ENCODE measurements at places on chromosomes 11 and 22.

DNA sequence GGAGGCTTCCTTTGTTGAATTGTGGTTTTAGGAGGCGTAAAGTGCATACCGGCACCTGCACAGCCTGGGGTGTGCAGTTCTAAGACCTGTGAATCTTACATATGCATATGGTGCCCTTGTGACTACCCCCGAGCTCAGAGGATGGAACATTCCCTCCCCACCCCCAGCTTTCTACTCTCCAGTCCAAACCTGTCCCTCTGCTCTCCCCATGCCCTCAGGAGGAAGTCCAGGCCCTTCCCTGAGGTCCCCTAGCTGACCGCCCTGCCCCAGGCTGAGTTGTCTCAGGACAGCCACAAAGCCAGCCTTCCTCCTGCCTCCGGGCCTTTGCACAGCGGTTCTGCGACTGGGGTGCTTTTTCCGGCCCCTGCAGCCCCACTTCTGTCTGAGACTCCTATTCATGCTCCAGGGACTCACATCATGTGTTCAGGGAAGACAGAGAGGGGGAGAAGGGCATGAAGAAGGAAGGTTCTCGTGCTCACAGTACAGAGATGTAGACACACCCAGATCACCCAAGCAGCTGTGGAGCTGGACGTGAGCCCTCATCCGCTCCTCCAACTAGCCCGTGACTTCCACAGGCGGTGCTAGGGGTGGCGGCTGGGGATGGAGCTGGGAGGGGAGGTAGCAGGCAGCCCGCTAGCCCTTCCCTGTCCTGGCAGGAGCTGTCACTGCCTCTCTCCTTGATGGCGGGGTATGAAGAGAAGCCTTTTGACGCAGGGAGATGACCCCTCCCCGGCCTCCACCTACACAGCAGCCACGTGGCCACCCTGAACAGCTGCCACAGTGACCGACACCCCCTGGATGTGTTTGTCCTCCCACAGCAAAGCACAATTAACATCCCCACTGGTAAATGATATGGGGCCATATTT lies 50.8 kb downstream of the FLRT1 start:
- peak; percentile 64 for DNase-seq

GRCh38 chr11:57792870-57793269 lies 31.3 kb downstream of the CTNND1 start:
- no peak for DNase-seq

DNA sequence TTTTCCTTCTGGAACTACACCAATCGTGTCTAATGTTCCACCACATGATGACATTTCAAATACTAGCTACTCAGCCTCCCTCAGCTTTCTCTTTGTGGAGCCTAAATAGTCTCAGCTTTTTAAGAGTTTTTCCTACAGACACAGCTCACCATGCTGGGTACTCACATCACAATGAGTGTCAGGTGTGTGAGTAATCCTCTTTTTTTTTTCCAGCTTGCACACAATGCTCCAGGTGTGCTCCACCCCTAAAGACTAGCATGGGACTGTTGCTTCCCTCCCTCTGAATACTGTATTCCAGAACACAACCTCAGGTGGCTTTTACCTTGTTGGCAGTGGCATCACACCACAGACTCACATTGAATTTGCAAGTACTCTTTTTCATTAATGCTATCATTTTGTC lies 11.7 kb downstream of the BTG4 start:
- no peak for DNase-seq

GRCh38 chr11:119374632-119375336 lies 6.7 kb downstream of the USP2 start:
- no peak for DNase-seq

GRCh38 chr11:11178671-11179638 lies 174.1 kb downstream of the CSNK2A3 start:
- DNase-seq: no peak

All from left ventricle myocardium inferior (tissue), 1 donor.